ENCODE measurements at places on chromosomes 3 and 15. TPM values are rescaled to one million over a fixed set of nuclear protein-coding genes. Genes with fewer than 3 reads are reported as not detected.

CCR9 gene
- polyA plus RNA-seq = 0.19 TPM

GASK1A gene
- 3.6 TPM for polyA plus RNA-seq

- no peak for DNase-seq
Observed at GRCh38 chr3:134795746-134796280, 753 bp downstream of the EPHB1 start.

GRCh38 chr3:150035910-150036612, 65.4 kb upstream of the PFN2 start:
- no peak for DNase-seq

GRCh38 chr3:1326546-1326945, 233.7 kb downstream of the CNTN6 start:
- DNase-seq = no peak

GRCh38 chr15:84822653-84823281, 5.6 kb downstream of the ALPK3 start:
- DNase-seq = no peak

RHCG gene
- polyA plus RNA-seq = 0.16 TPM

CYP8B1 gene
- 0.23 TPM for polyA plus RNA-seq

DNA sequence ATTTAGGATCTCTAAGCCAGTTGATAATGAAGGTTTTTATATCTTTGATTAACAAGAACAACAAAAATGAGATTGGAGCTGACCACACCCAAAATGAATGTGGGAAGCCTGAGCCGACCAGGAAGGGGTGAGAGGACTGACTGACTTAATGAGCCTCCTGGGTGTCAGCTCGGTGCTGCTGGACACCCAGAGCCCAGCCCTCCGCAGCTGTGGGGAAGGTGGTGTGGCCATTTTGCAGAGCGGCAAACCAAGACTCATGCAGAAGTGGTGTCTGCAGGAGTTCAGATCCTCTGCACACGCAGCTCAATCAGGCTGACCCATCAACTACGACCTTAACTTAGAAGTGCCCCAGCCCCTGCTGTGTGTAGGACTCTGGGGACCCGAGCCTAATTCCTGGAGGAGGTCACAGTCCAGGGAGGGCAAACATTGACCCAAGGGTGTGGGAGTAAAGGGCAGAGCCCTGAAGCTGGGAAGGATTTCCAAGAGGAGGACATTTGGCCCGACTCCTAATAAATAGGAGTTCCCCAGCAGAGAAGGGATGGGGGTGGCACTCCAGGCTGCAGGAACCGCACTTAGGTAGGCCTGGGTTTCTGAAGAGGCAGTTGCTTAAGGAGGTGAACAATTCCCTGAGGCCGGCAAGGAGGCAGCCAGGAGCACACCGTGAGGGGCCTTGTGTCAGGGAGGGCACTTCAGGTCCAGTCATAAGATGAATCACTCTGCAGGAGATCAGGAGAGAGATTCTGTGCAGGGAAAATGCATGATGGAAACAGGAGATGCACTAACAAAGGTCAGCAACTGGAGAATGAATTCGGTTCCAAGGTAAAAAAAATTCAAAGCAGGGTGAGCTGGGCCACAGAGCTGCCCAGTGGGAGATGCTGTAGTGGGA, 197.1 kb upstream of the TPM1 start:
- no peak for DNase-seq

DNA sequence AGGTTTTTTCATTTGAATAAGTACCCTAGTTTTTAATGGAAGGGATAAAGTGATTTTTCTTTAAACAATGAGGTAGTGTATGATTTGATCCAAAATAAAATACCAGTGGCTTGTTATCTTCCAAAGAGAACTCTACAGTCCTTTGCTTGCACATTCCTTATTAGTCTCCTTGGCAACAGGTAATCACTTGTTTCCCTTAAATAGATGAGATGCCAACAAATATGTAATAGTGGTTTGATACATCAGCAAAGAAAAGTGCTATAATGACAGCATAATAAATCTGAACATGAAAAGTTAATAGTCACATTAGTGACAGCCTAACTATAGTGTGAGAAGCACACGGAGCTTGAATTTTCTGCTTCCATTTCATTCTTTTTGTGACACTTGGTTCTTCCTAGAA, 360.2 kb downstream of the ZNF385D start:
- no peak for DNase-seq

GRCh38 chr3:78634316-78634715, 1133.5 kb downstream of the ROBO1 start:
- DNase-seq = no peak

GRCh38 chr15:39641191-39641889, 60.5 kb downstream of the THBS1 start:
- DNase-seq = no peak

- DNase-seq = no peak
Observed at GRCh38 chr3:29284497-29284896, 3.6 kb downstream of the RBMS3 start.

MAP6D1 gene
- polyA plus RNA-seq = not detected

GRCh38 chr3:30664459-30664858, 58.1 kb downstream of the TGFBR2 start:
- no peak for DNase-seq

GRCh38 chr15:90698629-90699028, 18.5 kb upstream of the BLM start:
- DNase-seq = no peak

DNA sequence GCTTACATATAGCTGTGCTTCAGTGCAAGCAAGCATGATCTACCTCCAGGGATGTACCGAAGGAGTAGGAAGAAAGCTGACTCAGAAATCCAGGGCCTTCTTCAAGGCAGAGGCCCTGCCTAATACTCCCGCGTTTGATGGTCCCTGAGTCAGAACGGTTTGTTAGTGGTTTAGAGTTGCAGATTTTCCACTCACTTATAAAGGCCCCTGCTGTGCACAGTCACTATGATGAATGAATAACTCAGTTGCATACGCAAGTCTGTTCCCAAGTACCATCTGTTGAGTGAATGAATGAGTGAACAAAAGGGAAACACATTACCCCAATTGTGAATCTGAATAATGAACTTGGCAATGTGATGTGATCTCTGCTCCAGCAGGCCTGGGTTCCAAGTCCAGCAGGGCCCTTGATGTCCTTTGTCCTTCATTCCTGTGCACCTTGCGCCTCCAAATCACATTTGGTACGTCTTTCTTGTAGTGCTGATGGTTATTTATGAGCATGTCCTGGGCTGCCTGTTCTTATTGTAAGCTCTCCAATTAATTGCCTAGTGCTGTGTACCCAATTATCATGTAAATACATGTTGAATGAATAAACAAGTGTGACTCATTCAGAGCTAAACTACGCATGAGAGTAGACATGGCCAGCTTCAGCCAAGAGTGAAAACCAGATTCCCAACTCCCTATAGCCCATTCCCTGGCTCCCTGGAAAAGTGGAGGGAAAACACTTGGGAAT, 85.3 kb upstream of the LIMD1 start:
- no peak for DNase-seq

DNA sequence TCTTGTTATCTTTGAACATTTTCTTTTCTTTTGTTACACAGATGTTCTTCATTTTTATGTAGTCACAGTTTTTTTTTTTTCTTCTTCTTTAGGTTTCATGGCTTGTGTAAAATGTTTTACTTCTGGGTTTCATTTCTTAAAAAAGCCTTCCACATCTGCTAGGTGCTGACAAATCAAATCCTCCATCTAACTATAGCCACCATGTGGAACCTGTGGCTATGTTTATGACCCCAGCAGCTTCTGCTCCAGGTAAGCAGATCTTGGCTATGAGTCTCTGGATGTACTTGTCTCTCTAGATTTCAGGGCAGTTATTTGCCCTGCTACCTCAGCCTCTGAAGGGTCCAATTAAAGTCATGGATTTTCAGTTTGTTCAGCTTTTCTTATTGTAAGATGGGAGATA, 44.5 kb downstream of the OXSM start:
- no peak for DNase-seq

NR2E3 gene
- 0.40 TPM for polyA plus RNA-seq

DNA sequence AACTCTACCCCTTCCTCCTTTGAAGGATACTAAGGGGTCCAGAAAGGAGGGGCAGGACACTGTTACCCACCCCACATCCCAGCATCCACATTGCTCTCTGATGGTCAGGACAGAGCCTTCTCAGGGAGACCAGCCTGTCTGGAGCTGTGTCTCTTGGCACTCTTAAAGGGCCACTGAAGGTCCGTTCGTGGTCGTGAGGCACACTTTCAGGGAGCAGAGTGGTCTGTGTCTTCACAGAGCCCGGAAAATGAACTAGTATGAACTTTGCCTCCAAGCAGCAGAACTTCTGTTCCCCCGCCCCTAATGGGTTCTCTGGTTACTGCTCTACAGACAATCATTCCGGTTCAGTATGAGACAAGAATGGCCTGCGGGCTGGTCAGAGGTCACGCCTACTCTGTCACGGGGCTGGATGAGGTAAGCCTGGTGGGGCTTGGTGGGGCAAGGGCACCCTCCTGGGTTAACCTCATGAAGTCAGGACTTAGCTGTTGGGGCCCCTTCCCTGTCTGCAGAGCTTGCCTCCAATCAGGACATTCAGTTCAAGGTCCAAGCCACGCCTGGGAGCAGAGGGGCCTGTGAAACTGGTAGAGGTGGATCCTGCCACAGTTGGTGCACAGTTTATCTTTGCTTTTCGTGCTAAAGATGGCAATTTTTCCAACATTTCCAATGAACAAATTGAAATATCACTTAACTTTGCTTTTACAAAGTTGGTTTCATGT, 33.2 kb downstream of the CAPN3 start:
- no peak for DNase-seq

DNA sequence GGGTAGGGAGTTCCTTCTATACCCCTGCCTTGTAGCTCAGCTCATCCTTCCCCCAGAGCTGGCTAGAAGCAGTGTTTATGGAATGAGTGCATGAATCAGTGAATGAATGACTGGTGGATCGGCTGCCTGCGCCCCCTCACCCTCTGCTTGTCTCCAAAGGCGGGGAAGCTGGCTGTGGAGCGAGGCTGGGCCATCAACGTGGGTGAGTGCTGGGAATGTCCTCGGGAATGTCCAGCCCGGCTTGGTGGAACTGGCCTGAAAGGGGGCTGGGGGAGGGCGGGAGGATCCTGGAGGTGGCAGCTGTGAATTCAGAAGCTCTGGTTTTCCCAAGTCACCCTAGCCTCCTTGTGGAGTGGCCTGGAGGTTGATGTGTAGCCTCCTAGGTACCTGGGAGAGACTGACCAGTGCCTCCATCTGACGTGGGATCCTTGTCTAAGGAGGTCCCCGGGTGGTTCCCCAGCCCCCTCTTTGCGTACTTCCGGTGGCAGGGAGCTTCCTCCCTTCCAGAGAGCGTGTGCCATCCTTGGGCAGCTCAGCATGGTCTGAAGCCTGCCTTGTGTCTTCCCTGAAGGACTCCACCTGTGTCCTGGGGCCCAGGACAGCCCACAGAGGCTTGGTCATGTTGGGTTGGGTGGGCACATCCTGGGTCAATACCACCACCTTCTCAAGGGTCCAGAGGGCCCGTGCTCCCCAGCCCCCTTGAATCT, 18.4 kb downstream of the HDAC11 start:
- DNase-seq = no peak

GRCh38 chr3:123412811-123413604, 35.9 kb downstream of the ADCY5 start:
- DNase-seq = no peak

CHRD gene
- polyA plus RNA-seq = 12.4 TPM

NMNAT3 gene
- 7.0 TPM for polyA plus RNA-seq

MYZAP gene
- polyA plus RNA-seq = 8.5 TPM

GRCh38 chr3:194739498-194740284, 54.0 kb downstream of the FAM43A start:
- DNase-seq = no peak

GRCh38 chr15:90376789-90377188, 11.3 kb upstream of the IQGAP1 start:
- no peak for DNase-seq

DNA sequence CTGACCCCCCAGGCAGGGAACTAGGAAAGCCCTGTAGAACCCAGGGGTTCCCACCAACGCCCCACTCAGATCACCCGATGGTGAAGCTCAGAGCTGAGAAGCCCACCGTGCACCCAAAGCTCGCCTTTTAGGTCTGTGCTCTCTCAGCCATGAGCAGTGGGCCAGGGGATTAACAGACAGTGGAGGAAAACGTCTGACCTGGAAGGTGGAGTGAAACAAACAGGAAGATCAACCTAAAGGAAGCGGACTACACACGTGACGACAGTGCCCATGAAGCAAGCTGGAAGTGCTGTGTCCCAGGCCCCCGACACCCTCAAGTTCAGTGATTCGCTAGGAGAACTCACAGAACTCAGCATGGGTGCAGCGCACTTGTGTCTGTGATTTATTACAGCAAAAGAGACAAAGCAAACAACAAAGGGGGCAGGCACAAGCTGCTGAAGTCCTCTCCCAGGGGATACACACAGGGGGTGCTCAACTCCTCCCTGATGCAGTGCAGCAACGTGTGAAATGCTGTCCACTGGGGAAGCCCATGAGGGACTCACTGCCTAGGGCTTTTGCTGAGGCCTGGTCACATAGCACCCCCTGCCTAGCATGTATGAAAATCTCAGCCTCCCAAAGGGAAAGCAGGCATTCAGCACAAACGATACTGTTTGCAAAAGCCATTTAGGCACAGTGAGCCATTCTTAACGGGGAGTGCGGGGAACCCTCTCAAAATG, 43.5 kb downstream of the CFAP92 start:
- no peak for DNase-seq

Data from left renal pelvis (tissue), 4 donors.